ENCODE measurements at places on chromosomes 7 and 10.
A peak's percentile ranks its signal among the peaks of the same experiment; 100 is the strongest.

DNA sequence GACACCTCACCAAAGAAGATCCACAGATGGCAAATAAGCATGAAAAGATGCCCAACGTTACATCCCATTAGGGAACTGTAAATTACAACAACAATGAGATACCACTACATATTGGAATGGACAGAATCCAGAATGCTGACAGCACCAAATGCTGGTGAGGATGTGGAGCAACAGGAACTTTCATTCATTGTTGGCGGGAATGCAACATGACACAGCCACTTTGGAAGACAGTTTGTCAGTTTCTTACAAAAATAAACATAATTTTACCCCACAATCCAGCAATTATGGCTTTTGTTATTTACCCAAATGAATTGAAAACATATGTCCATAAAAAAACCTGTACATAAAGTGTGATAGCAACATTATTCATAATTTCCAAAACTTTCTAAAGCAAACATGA lies 176.8 kb downstream of the C7orf25 start:
- no peak for DNase-seq

DNA sequence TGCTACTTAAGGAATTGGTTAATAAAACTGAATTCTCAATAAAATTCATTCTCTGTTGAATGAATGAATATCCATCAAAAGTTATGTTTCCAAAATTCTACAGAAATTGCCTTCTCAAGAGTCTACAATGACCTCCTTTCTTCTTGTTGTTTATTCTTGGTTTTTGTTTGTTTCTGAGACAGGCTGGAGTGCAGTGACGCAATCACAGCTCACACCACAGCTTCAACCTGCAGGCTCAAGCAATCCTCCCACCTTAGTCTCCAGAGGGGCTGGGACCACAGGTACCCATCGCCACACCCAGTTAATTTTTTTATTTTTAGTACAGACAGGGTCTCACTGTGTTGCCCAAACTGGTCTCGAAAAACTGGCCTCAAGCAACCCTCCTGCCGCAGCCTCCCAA lies 97.6 kb downstream of the LMBR1 start:
- DNase-seq: no peak

DNA sequence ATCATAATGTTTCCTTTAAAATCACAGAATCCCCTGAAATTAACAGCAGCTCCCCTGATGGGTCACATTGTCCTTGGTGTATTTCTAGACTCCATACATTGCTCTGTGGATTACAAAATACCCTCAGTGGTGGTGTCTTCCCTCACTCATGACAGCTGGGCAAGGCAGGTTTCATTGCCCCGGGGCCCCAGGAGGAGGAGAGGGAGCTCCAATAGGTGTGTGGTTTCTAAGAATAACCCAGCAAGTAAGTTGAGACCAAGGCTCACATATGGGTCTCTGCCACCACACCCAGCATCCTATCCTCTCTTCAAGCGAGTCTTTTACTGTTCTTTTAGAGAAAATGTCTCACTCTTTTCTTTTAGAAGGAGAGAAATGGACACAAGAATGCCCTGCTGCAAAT lies 63.6 kb downstream of the PKD1L1 start:
- DNase-seq: no peak

- DNase-seq: no peak
Measured at GRCh38 chr10:71679425-71679824, 40.2 kb downstream of the C10orf105 start.

DNA sequence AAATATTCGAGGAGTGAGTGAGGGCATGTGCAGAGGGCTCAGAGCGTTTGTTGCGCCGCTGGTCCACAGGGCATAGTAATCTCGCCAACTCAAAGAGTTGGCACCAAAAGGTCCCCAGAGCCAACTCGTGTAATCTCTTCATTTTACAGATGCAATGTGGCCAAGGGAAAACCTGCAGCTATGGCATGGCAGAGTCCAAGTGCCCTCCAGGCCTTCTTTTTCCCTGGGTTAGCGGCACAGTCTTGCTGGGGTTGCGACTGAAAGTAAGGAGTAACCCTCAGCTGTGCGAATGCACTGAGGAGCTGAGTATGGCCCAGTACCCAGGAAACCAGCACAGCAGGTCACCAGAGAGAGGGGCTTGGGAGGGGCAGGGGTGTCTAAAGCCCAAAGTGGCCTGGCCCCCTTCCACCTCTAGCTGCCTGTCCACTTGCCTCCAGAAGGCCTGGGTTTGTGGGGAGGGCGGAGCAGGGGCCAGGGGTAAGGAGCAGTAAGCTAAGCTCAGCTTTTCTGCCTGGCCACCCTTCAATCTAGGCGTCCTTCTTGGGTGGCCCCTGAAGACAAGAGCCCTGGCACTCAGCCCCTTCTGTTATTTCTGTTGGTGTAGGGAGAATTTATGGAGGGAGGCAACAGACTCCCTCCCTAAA lies 3.3 kb upstream of the GAD2 start:
- no peak for DNase-seq

DNA sequence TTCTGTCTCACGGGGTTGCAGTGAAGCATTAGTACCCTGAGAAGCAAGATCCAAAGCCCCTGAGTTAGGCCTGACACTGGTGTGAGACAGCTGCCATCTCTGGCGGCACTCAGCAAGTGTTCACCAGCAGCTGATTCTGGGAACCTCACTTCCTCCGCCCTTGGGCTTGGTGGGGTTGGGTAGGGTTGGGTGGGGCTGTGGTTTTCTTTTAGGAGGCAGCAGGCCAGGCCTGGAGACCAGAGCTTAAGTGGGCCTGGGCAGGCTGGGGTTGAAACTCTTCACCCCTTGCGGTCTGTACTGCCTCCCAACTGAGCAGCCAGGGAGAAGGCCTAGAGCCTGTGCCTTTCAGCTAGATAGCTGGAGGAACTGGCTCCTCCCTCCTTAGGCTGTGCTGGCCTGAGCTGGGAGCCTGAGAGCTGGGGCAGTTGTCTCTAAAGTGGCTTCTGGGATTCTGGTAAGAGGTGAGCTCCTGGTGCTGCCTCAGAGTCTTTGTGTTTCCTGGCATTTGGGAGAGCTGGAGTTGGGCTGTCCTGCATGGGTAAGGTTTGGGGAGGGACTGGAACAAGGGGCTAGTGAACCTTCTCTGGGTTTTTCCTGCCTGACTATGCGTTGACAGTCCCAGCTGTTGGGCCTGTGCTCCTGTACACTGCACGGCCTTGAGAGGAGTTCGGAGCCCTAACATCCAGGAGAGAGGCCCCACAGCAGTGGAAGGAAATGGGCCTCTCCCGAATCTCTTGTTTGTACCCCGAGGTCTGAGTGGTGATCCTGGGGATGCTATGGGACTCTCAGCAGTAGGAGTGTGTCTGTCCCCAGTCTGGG lies 5.1 kb downstream of the TSPAN14 start:
- DNase-seq: peak; percentile 67

- no peak for DNase-seq
Measured at GRCh38 chr10:22503315-22504088, 158.2 kb downstream of the SPAG6 start.

DNA sequence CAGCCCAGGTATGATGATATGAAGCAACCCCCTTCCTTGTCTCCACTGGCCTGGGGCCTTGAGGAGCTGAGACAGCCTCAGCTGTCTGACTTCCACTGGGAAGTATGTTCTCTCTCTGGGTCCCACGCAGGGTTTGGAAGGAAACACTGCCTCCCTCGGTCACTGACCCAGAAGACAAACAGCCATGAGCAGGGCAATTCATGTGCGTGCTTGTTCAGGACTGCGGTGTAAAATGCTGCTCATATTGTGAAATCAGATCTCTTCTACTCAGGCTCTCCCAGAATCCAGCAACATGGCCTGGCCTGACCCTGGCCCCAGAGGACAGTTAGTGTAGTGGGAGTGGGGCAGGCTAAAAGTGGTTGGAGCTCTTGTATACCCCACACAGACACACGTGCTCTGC lies 2.8 kb downstream of the CLCN1 start:
- DNase-seq: peak; percentile 37

- DNase-seq: no peak
Measured at GRCh38 chr7:84159435-84159834, 35.2 kb downstream of the SEMA3A start.

DNA sequence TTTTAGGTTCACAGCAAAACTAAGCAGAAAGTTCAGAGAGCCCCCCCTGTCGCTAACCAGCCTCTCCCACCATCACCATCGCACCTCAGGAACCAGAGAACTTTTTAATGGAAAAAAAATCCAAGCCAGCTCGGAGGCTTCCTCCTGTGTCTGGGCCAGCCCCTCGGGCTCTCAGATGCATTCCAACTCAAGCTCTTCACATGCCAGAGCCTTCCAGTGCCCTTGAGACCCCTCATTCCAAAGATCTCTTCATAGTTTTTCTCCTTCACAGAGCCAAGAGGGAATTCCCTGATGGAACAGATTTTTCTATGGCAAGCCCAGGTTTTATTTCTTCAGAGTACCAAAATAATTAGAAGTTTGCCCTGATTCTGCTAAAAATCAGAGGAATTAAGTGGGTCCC lies 153.4 kb upstream of the LANCL2 start:
- DNase-seq: no peak

GRCh38 chr7:141731476-141732149 lies 6.5 kb upstream of the SSBP1 start:
- no peak for DNase-seq

- no peak for DNase-seq
Measured at GRCh38 chr10:72625276-72625607, 637 bp downstream of the MICU1 start.

GRCh38 chr7:137539111-137539715 lies 195.7 kb upstream of the PTN start:
- peak; percentile 92 for DNase-seq

DNA sequence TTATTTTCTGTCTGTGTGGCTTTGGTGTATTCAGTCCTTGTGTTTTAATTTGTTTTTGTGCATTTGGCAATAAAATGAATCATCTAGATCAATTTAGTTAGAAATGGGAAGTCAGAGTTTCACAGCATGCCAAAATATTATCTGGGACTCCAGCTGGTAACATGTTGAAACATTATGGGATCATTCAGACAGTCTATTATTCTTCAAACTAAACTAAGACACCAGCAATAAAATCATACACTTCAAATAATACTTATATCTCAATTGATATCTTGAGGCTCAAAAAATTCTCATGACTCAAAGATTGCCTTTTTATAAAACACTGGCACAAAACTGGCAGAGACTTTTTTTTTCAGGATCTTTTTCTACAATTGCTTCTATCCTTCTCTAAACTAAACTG lies 5.8 kb upstream of the RP9 start:
- no peak for DNase-seq

DNA sequence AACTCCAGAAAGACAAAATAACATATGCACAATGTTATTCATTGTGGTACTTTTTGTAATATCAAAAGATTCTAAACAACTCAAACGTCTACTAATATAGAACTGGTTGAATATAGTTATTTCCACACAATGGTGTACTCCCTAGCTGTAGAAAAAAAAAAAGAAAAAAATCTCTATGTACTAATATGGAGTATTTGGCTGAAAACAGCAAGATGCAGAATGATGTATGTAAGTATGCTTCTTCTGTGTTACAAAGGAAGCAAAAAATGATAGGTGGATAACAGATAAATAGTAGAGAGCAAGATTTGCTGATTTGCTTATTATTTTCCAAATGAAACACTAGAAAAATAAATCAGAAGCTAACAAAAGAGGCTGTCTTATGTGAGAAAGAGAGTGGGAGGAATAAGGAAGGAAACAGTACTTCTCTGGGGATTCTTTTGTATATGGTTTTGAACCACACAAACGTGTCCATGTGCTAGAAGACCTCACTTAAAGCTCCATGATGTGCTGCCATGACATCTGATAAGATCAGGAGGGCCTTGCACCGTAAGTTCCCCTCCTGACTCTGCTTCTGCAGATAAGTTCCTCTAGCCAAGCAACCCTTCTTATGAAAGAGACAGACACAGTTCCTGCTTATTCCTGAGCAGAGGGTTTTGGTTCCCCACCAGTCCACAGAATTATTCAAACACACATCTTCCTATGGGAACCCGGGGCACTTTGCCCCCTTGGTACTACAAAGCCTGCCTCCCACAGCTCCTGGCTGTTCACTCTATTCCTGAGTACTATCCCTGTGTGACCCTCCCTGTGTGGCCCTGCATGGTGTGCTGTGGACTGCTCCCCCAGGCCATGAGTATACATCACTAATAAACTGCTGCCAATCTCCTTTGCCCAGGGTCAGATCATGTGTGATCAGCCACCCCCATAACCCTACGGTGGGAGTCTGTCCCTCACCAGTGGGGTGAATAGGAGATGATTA lies 159.1 kb downstream of the CCDC71L start:
- no peak for DNase-seq

DNA sequence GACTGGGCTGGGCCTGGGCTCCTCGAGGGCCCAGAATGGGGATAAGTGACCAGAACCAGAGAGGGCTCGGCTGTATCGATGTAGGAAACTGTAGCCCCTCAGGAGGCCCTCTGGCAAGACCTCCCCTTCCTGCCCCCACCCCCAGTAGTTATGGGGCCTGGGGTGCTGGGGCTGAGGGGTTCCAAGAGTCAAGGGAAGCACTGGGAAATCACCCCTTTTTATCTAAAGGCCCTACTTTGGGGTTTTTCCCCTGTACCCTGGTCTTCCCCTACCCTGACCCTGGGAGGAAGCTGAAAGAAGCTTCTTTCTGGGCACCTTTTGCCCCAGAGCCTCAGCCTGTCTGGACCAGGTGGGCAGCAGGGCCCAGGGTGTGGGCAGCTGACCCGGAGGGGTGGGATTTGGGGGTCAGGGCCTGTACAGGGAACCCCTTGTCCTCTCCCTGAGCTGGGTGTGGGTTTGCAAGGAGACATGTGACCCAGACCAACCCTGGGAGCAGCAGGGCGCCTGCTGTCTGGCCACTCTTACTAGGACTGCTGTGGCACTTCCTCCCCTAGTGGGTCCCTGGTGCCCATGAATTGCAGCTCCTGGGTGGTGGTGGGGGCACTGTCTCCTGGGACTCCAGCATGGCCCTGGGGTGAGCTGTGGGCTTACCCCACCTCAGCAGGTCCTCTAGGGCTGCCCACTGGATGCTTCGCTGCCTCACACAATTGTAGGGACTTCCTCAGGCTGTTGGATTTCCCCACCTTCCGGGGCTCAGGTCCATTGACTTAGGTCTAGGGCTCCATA lies 1.5 kb downstream of the IRF5 start:
- no peak for DNase-seq

DNA sequence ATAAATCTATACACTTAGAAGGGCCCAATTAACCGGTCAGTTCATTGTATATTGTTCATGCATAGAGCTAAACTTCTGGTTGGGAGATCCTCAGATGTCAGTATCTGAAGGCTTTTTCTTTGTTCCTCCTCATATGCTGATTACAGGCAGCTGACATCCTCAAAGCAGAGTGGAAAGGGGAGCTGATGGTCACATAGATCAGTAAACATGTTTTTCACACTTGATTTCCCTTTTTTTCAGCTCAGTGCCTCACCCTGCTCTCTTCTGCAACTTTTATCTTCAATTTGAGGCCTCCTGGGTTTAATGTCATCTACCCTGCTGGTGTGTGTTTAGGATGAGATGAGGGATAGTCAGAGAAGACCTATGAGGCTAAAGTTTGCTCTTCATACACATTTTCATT lies 297.9 kb upstream of the FZD1 start:
- no peak for DNase-seq

DNA sequence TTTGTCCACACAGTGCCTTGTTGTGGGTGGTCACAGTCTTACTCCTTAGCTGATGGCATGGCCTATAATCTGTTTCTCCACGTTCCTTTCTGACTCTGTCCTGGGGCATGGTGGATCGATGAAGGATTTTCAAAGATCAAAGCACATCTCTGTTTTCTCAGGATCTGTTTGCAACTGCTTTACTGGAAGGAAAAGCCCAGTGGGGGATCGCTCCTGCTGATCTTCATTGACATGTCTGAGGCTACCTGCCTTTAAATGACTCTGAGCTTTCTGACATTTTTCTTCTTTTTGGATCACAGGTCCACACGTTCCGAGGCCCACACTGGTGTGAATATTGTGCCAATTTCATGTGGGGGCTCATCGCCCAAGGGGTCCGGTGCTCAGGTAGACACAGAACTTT lies 68.0 kb upstream of the PRR15 start:
- no peak for DNase-seq

GRCh38 chr7:55310287-55311025 lies 54.7 kb upstream of the LANCL2 start:
- no peak for DNase-seq

Measured in astrocyte of the spinal cord (primary cell).